Stimulated activated naive CD8-positive, alpha-beta T cell treated with anti-CD3 and anti-CD28 coated beads, Interleukin-15, Interleukin-2, amounts not matched to agents 100 U/mL and 50 U/mL, for 24 hours (primary cell): ENCODE measurements at places on chromosomes 2 and 18.

DNA sequence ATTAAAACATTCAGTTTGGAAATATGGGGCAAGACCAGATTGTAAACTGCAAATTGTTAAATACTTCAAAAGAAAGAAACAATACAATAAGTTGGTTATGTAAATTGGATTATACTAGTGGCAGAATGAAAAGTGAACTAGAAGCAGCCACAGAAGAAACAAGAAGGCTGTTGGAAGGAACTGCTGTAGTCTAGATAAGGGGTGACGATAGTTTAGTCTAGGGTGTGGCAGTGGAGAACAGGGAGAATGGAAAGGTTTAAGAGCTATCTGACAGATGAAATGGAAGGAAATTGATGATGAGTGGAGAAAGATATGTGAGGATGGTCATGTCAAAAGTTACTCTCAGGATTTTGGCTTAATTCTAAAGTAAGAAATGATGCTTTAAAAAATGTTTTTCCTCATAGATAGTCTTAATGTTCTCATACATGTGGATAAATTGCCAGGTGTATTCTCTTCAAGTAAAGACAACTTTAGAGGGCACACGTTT lies 179.7 kb downstream of the GPD2 start:
- no peak for DNase-seq

DNA sequence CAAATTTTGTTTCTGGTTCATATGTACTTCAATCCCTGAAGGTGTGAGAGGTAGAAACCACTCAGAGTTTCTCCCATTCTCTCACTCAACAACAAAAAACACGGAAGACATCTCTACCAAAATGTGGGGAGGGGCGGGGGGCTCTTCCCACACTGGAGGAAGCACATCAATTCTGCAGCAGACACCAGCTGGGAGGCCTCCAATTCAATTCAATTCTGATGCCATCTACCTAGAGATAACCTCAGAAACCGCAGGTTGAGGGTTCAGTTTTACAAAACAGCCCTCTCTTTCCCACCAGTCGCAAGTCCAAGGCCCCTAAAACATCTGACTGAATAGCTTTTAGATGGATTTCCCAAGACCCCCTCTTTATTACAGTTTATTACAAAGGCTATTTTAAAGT lies 7.0 kb upstream of the MCFD2 start:
- DNase-seq, result no peak

- DNase-seq, result no peak
Measured at GRCh38 chr2:137935591-137935990, 28.7 kb upstream of the HNMT start.

DNA sequence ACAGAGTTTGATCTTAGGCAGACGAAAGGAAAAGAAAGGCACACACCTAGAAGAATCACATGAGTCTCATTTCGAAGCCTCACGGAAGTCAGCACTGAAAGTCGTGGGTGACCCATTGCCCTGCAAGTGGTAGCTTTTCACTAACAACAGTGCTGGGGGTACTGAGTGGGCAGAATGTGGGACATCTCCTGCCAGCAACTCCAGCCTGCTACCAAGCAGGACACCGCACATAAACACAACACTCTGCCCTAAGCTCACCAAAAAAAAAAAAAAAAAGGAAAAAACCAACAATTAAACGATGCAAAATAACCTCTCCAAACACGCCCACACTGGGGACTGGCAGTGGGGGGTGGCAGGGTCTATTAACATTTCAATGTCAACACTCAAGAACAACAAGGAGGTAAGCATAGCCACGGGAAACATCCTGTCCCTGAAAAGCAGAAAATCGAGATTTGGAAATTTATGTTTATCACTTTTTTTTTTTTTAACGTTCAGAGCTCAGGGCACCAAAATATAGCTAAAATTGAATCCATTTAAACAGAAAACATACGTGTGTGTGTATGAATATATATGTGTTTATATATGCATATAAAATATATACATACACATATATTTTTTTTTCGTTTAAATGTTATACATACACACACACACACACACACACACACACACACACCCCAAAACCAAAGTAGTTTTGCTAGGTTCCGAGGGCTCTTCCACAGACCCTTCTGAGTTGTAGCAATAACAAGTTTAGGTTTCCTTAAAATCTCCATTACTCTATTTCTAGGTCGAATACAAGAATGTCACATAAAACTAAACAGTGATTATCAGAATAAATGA lies 2.2 kb downstream of the INO80D start:
- peak; percentile 15 for DNase-seq

GRCh38 chr2:157785866-157786662 lies 90.1 kb downstream of the ACVR1 start:
- DNase-seq, result no peak

GRCh38 chr2:191499050-191499449 lies 178.9 kb upstream of the NABP1 start:
- no peak for DNase-seq

DNA sequence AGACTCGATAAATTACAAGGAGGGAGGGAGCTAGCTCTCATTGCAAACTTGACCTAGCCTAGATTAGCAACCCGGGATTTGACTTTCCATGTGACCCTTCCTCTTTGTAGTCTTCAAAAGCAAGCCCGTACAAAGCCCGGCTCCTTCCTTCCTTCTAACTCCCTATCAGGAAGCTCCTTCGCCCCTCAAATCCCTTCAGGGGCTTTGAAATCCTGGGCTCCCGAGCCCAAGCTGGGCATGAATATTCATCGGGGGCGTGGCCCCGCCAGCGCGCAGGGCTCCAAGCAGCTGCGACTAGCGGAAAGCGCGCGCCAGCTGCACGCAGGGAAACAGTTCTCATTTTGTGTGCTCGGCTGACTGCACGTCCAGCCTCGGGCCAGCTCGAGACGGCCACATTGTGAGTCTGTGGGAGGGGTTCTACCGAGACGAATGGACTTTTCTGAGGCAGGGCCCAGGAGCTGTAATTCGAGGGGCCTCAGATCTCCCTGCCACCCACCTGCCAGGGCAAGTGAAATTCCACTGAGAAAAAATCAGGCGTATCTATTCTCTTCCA lies 84.0 kb upstream of the PELI1 start:
- peak; percentile 75 for DNase-seq

DNA sequence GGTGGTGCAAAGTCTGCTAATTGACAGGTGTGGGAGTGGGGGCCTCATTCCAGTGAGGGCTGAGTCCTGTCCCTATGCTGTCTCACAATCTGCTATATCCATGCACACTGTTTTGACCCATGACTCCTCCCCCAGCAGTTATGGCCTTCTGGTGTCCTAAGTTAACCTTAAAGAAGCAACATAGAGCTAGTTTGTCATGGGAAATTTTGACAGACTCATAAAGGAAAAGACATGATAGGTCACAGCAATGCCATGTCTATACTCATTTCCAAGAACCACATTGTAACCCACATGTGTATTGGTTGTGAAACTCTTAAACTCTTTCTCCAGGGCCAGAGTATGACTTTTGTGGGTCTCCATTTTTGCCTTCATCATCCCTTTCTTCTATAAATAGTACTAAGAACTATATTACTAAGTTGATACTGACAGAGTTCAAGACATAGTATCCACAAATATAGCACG lies 78.2 kb upstream of the SLC1A4 start:
- no peak for DNase-seq

DNA sequence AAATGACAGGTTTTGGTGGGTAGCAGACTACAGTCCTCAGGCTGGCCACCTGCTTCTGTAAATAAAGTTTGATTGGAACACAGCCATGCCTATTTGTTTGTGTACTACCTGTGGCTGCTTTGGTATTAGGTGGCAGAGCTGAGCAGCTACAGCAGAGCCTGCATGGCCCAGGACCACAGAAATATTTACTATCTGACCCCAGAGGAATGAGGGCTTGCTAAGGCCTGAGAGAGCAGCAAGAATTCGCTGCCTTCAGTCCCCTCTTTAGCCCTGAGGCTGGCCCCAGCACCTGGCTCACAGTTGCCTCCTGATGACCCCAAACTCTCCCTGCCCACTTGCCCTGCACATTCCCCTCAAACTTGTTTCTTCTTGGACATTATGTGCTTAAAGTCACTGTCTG lies 32.5 kb downstream of the POLR1A start:
- DNase-seq, result no peak

DNA sequence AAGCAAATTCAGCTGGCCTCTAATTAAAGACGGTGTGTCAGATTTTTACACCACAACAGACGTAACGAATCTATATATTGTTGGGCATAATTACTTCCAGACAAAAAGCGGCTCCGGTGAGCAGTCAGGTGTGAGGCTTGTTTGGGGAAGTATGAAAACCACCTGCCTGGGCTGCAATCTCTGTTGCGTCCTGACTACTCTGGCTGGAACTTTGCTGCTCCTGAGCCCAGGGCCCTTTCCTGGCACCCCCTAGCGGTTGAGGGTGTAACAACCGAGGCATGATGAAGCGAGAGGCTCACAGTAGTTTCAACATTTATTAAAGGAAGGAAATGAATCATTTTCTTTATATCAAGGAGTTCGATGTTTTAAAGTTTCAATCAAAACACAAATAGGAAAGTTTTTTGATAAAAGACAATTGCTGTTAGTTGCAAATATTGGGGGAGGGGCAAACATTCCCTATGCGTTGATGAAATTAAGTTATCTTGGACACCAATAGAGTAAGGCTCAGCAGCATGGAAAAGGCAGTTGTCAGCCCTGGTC lies 10.6 kb upstream of the ITGB6 start:
- peak; percentile 83 for DNase-seq

DNA sequence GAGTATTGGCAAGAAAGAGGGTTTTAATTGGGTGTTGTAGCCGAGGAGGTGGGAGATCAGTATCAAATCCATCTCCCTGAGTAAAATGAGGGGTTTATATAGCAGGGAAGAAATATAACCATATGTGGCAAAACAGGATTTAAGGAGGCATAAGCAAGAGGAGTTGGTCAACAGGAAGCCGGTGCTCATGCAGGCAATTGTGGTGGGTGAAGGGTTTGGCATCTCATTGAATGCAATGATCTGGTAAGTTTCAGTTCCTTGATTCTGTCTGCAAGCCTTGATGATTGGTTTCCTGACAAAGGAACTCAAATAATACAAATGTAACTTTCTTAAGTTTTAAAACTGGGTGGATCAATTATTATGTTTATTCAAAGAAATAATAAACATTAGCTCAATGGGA lies 564.4 kb upstream of the LINC00305 start:
- no peak for DNase-seq

DNA sequence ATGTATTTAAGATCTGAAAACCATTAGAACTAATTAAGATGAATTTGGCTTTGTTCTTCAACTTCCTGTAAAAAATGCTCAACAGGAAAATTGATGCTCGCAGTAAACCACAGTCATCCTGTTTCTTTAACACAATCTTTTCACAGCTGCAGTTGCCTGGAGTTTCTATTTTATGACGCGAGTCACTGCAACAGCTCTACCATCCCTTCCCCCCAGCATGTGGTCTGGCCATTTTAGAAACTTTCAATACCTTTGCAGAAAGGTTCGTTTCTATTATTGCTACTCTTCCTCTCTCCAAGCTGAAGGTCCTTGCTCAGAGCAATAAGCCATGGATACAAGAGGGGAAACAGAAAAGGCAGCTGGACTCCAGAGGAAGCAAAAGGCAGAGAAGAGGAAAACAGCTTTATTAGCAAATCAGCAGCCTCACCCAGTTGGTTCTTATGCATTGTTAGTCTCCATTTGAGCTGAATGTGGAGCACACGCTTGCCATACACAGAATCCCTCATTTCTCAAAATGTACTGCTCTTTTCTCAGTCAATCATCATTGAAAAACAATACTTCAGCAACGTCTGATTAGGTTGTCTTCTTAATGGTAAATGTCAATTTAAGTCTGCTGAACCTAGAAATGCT lies 3.9 kb downstream of the WIPF1 start:
- DNase-seq, result peak; percentile 71

DNA sequence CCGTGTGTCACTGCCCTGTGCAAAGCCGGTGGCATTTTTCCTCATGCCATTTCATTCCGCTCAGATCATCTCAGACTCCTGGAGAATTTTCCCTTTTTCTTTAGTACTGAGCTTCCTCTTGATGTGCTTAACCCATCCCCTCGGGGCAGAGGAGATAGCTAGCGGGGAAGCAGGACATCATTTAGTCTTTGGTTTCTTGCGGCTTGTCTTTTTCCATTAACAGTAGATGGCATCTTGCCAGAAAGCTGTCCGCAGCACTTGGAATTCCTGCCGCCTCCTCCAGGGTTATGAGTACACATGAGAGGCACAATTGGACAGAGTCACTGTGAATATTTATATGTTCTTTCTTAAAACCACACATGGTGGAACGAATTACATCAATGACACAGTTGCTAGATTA lies 226.6 kb downstream of the ALPK2 start:
- DNase-seq, result no peak

- no peak for DNase-seq
Measured at GRCh38 chr2:6878549-6878948, 972 bp downstream of the RSAD2 start.

GRCh38 chr2:221104361-221104811 lies 467.7 kb downstream of the EPHA4 start:
- DNase-seq, result no peak

DNA sequence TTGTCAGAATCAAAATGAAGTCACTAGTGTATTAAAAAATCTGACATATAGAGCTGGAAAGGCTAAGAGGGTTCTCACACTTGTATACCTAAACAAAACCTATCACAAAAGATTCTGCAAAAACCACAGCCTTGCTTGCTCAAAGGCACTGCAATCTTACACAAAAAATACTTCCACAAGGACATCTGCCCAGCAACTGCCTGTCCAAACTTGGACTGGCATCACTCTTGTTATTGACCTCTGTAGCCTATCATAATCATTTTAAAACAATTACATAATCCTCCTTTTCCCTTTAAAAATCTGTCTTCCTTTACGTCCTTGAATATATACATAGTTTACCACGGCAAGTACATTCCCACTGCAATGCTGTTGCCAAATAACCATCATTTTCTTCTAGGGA lies 19.9 kb downstream of the CHMP3 start:
- no peak for DNase-seq

DNA sequence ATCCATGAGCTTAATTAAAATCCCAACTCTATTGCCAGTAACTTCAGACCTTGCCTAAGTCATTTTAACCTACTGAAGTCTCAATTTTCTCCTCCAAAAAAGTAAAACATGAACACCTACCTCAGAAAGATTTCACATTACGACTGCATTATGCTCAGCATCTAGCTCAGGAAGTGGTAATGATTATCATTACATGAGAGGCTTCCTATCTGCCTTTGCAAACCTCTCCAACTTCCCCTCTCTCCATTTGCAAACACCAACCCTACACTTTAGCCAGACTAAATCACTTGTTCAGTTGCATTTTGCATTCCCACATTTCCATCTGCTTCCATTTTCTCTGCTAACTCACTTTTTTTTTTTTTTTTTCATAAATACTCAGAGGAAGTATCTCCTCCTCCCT lies 6.8 kb downstream of the SLC38A11 start:
- no peak for DNase-seq

- no peak for DNase-seq
Measured at GRCh38 chr2:190807886-190808285, 72.7 kb upstream of the GLS start.

- no peak for DNase-seq
Measured at GRCh38 chr2:181231151-181231550, 226.0 kb upstream of the ITGA4 start.

GRCh38 chr18:24103320-24104021 lies 35.4 kb upstream of the CABYR start:
- DNase-seq, result no peak
